NCI-H187 treated with DMSO at 0.1 percent for 48 hours (cell line): ENCODE measurements at places on chromosomes 11 and 22.
A peak's percentile ranks its signal among the peaks of the same experiment; 100 is the strongest.

- no peak for DNase-seq
These were observed 107.8 kb downstream of the OSBP2 start for GRCh38 chr22:30802202-30803166.

GRCh38 chr11:46392421-46393230 is 1.1 kb upstream of the CHRM4 start:
- no peak for DNase-seq

GRCh38 chr11:118842369-118842768 is 41.3 kb upstream of the CXCR5 start:
- DNase-seq, result no peak

GRCh38 chr11:35214792-35215193 is 75.8 kb downstream of the CD44 start:
- no peak for DNase-seq

DNA sequence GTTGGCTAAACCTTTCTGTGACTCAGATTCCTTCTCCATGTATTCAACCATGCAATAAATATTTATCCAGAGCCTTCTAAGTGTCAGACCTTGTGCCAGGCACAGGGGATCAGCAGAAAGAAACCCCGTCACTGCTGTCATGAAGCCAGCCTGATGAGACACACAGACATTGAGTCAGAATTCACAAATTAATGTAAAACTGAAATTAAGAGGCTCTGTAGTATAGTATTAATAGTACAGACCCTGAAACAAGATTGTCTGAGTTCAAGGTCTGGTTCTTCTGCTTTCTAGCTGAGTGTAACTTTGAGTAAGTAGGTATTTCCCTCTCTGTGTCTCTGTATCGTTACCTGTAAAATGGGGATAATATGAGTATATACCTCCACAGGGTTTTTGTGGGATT is 46.9 kb downstream of the ME3 start:
- DNase-seq, result no peak

DNA sequence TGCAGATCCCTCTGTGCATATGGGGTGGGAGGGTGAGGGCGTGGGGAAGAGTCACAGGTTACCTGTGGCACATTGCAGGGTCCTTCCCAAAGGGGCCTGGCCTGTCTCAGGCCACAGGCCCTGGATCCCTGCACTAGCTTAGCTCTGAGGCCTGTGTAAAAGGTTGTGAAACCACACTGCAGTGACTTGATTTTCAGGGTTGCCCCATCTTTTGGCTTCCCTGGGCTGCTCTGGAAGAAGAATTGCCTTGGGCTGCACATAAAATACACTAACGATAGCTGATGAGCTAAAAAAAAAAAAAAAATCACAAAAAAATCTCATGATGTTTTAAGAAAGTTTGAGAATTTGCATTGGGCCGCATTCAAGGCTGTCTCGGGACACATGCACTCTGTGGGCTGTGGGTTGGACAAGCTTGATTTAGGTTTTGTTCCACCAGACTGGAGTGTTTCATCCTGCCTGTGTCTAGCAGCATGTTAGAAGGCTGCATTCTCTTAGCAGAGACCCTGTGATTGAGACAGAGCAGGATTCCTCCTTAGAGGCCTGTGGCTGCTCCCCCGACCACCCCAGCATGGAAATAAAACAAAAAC is 35.9 kb upstream of the TREH start:
- no peak for DNase-seq

DNA sequence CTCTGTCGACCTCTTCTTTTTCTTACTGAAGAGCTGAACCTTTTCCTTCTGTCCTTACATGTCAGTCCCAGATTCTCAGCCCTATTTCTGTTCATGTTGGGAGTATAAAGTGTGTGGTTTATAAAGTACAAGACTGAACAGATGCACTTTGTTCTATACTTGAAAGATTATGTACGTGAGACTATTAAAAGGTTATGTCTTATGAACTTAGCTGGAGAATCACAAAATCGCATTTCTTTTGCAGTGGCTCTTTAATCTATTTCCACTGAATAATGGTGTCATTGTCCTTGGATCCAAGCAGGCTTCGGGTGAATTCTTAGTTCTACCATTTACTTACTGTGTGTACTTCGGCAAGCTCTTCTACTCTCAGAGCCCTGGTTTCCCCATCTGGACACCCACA is 558.4 kb downstream of the TMEM135 start:
- no peak for DNase-seq

DNA sequence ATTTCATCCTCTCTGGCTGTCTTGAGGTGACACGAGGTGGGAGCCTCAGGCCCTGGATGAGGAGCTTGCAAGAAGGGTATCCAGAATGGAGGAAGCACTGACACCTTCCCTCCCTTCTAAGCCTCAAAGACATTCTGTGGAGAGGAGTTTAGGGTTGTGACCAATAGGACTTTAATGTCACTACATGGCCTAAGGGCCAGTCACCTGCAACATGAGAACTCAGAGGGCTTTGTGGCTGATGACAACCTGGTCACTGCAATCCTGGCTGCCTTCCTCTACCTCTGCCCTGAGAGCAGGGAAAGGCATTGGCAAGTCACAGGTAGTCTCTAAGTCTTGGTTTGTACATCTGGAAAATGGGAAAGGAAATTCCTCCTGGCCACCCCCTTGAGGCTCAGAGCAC is 33.7 kb downstream of the PISD start:
- DNase-seq, result no peak

- no peak for DNase-seq
These were observed 20.2 kb upstream of the CSF2RB start for GRCh38 chr22:36893262-36893661.

GRCh38 chr22:44088976-44089570 is 65.0 kb downstream of the PARVB start:
- no peak for DNase-seq

- DNase-seq, result no peak
These were observed 148.5 kb downstream of the TTC17 start for GRCh38 chr11:43507171-43507570.

GRCh38 chr22:46731246-46732040 is 6.6 kb downstream of the CERK start:
- no peak for DNase-seq

DNA sequence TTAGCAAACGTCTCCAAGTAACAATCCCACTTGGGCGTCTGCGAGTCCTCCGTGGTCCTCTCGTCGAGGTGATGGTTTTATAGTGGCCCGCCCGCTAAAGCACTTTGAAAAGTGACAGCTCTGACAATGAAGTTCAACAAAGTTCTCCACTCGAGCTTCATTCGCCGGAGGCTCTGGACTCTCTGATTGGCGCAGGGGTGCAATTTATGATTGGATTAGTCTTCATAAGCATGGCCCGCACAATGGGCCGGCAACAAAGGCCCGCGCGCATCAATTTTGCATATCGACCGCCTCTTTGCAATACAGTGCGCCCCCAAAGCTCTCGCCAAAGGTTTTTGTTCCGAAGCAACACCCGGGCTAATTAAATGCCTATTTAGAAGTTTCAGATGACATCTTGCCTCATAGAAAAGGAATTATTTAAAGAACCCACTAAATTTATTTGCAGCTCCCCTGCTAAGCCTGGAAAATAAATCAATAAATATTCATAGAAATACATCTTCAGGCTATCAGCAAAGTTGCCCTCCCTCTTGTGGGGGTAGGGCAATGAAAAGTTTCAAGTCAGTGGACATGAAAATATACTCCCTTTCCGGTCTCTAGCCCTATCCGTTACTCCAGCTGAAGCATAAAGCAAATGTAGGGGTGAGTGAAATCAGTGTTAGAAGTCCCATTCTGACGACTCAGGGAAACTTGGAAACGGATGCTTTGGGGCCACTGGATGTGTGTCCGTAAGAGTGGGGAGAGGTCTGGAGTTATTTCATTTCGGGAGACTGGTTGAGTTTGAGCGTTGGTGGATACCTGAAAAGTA is at the start of gene DBX1:
Gene DBX1 (minus strand): TSS at position 51 of the 805 bp plus-strand sequence. CDS start 151 bp downstream, outside the sequence.
- no peak for DNase-seq

DNA sequence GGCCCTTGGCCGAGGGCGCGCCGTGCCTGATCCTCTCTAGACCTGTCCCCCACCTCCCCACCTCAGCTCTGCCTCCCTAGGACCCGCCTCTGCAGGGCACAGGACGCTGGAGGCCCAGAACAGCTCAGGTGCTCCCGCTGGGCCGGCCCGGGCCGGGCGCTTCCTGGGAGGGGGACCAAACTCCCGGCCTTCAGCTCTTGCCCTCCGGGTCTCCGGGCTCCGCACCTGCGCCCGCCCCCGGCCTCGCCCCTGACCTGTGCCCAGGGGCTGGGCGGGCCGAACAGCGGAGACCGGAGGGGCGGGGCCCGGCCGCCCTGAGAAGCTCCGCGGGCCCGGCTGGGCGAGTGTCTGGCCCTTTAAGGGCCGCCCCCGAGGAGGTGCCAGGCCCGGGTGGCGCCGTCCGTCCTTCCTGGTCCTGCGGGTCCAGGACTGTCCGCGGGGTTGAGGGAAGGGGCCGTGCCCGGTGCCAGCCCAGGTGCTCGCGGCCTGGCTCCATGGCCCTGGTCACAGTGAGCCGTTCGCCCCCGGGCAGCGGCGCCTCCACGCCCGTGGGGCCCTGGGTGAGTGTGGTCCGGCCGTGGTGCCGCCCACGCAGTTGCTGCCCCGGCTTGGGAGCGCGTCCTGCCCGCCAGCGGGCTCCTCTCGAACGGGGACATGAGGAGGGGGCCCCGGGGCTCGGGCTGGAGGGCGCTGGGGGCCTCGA is at the start of gene SSH3:
Gene SSH3 (plus strand): TSS at position 399 of the 703 bp plus-strand sequence. CDS start 96 bp downstream, at position 495.
- no peak for DNase-seq

DNA sequence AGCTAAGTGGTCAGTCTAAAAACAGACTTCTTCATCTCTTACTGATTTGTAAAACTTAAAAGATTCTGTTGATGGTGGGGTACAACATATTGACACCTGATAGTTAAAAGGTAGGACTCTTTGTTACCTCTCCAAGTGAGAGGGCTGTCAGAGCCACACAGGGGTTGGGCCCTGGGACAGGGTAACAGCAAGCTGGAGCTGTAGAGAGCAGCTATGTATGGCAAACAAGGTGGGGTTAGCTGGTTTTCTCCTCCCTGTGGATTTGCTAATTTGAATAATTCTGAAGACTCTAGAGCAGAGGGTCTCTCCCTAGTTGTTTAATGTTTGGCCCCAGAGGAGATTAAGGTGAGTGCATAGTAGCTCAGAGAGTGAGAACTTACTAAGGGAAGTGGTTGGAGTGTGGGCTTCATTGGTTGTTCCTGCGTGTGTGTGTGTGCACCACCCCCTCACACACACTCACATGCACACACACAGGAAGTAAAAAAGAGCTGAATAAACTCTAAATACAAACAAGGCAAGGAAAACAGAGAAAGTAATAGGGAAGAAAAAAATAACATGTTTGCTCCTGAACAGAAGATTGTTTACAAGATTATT is 9.2 kb upstream of the GAS2 start:
- DNase-seq, result no peak

- DNase-seq, result peak; percentile 11
These were observed 122.2 kb downstream of the APOL5 start for GRCh38 chr22:35839841-35840301.

- no peak for DNase-seq
These were observed 12.1 kb downstream of the EED start for GRCh38 chr11:86256608-86257007.

DNA sequence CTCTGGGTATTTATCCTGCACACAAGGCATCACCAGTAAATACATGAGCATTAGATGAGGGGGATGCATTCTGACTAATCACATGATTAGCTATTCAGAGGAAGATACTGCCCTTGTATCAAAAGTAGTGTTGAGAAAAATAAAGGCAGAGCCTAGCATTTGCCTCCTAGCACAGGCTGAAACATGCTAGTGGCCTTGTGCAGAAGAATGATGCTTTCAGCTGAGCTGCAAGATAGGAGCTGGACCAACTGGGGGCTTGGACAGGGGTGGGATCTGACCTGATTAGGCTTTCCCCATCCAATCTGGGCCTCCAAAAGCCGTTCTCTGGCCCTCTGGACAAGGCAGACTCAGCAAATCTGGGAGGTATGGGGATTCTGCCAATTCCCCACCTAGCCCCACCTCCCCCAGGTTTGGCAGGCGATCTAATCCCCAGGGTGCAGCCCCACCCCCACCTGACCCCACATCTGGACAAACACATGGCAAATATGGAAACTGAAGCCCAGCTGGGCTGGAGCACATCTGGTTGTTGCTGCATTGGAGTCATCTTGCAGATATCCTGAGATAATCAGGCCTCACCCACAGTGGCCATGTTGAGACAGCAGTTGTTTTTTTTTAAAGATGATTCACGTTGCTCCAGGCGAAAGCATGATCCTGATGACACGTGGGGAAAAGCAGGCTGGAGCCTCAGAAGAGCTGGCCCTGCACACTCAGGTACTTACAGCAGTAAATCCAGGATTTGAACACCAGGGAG is 4.4 kb upstream of the MISFA start:
- no peak for DNase-seq

- no peak for DNase-seq
These were observed 7.5 kb downstream of the TMEM138 start for GRCh38 chr11:61369372-61370348.

DNA sequence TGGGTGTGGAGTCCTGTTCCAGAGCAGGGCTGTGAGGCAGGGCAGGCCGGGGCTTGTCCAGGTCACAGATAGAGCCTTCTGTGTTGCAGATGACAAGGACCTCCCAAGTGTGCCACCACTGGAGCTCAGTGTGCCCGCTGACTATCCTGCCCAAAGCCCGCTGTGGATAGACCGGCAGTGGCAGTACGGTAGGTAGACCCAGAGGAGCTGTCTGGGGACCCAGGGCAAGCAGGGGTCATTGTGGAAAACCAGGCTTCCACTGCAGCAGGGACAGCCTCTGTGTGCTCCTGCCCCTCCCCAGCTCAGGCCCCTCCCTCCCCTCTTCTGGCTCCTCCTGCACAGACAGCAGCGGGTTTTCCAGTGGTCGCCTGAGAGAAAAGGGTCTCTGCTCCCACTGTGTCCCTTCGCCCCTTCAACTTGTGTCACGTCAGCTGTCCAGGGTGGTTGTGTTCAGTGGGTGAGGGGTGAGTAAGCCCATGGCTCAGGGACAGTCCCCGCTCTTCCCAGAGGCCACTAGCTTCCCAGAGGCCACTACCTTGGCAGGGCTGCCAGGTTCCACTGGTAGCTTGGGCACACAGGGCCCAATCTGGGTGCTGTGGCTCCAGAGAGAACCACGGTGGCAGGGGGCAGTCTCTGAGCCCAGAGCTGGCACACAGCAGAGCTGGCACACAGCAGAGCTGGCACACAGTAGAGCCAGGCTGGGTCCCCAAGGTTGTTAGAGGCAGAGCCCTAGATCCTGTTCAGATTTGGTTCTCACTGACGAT is 78.4 kb downstream of the MED15 start:
- no peak for DNase-seq

DNA sequence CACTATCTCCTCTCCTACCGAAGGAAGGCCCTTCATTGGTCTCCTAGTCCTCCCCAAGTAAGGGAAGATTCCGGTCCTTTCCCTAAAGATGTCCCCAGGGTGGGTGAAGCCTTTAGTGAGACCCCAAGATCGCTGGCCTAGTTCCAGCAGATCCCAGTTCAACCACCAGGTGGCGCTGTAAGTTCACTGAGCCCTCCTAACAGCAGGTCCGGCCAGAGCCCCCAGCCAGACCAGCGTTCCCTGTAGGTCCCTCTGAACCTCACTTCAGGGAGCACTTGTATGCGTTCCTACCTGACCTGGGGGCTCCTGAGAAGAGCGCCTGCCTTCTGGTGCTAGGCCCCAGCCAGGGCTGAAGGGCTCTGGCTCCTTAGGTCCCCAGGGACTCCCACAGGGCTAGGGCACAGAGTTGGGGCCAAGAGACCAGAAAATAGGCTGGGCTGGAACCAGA is 38.1 kb downstream of the LMO1 start:
- DNase-seq, result no peak
